ENCODE measurements at places on chromosomes 11 and 22.

GRCh38 chr11:91756829-91757480, 467.7 kb upstream of the FAT3 start:
- DNase-seq: no peak

DNA sequence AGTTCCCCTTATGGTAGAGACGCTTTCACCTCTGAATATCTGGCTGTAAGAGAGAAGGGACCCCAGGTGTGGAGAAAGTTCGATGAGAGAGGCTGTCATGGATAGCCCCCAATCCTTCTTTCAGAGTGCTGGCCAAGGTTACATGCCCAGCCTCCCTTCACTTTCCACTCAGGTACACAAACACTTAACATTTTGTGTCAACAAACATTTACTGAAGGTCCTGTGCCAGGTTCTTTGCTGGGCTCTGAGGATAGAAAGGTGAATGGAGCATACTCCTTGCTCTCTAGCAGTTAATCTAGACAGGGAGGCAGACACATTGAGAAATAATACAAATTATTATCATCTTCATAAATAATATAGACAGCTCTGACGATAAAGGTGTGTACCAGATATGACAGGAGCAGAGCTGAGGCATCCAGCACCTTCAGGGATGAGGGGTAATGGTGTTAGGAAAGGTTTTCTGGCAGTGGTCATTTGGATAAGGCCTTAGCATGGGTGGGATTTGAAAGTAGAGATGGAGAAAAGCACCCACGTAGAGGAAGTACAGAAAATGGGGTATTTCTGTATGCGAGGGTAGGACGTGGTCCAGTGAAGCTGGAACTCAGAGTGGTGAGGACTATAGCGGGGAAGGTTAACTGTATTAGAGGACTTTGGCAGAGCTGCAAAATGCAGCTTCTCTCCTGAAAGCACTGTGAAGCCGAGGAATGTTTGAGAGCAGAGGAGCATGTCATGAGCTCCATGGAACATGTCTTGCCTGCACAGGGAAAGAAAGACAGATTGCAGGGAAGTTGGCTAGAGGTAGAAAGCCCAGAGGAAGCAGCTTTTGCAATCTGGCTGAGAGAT, 19.6 kb downstream of the PPFIBP2 start:
- DNase-seq: no peak

- DNase-seq: no peak
Observed at GRCh38 chr11:129636926-129637325, 178.7 kb upstream of the TMEM45B start.

- DNase-seq: no peak
Observed at GRCh38 chr11:4460151-4460550, 11.1 kb downstream of the OR52K2 start.

DNA sequence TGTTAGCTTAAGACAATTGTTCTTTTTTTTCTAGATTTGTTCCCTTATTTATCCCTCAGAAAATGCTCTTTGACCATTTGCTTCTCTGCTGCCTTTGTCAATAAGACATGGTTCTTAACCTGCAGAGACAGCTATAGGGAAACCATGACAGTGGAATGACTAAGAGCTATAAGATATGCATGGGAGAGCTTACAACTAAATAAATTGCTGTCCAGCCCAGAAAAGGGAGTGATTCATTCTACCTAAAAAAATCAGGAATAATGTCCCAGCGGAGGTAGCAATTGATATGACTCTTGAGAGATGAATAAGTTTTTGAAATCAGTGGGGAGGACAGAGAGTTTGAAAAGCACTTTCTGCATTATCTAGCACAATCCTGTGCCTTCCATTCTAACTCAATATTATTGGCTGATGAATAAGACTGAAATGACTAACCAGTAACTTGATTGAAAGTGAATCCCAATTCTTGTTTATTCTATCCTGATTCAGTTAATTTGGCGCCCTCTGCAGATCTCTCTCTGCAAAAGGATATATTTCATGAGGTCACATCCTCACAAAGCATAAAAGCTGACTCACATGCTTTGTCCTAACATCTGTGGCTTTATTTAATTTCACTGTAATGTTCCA, 680.5 kb upstream of the API5 start:
- DNase-seq: peak; percentile 4

DNA sequence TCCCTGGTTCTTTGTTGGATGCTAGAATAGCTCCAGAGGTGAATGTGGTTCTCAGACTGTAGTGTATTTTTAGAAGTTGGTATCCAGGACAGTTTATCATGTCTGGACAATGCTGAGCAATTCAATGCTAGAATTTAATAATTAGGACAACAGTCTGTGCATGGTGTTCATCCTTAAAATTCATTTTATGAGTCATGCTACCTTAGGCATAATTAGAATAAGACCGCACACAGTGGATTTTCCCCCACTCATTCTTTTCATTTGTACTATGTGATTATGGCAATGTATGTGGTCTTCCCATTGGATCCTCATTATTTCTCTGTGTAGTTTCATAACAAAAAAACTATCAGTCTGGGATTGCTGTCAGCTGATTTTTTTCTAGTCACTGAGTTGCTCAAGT, 196.7 kb downstream of the ARHGAP42 start:
- no peak for DNase-seq

DNA sequence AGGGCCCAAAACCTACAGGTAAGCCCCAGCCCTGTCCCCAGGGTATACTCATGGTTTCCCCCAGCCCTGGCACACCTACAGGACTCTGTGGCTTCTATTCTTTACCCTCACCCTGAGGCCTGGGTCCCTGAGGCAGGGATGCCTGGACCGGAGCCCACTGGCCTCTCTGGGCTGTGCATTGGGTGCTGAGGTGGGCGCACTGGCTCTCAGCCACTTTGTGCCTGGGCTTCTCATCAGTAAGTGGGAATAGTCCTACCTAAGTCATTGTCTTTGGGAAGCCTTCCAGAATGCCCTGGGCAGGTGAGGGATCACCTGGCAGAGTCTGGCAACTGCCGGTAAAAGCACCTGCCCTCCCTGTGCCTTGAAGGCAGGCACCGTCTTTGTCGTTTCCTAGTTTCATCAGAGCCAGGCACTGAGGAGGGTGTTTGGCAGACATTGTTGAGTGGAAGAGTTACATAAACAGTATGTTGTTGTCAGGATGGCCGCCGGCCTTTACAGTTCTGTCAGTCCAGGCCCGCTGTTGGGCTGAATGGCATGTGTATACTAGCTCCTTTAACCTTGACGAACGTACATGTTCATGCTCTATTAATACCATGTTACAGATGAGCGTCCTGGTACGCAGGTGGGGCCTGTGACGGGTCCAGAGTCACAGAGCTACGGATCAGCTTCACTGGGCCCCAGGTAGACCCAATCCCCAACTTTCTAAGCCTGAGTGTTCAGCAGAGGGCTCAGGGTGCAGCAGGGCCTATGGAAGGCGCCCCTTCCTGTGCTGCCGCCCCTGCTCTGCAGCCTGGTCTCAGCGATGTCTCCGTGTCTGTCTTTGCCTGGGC, 23.0 kb downstream of the SHANK3 start:
- no peak for DNase-seq

DNA sequence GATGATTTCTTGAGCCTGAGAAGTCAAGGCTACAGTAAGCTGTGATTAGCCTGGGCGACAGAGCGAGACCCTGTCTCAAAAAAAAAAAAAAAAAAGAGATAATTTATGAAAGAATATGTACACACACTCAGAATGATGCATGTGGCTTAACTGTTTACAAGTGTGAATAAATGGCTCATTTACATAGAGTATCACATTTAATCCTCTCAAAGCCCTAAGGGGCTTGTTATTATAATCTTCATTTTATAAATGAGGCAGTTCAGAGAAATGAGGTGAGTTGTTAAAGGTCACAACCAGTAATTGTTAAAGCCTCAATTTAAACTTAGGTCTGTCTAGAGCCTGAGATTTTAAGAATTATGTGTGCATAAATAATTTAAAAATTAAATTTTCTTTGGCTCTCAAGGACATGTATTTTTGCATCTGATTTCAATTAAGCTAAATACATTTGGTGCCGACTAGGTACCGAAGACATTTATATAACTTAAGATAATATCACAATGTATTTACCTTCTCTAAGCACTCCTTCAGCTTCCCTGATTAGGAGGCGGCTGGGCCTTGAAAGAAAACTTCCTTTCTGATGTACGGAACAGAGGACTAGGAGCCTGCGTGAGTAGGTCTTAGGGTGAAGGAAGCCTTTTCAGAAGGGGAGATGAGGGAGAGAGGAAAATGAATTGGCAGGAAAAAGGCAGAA, 28.5 kb upstream of the DDX6 start:
- no peak for DNase-seq

DNA sequence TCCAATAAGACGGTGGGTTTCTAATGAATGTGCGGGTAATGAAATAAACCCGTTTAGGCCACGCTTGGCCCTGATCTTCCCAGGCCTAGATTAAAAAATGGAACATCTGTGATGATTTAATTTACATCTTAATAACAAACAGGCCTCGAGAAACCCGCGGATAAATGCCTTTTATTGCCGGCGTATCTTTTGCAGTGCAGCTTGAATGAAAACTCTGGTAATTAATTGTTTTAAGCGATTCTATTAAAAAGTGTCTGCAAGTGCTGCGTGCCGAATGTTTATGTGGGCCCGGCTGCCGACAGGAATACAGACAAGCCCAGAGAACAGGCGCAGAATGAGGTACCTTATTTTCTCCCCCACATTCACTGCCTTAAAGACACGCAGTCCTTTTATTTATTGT, 420.7 kb downstream of the MN1 start:
- no peak for DNase-seq

DNA sequence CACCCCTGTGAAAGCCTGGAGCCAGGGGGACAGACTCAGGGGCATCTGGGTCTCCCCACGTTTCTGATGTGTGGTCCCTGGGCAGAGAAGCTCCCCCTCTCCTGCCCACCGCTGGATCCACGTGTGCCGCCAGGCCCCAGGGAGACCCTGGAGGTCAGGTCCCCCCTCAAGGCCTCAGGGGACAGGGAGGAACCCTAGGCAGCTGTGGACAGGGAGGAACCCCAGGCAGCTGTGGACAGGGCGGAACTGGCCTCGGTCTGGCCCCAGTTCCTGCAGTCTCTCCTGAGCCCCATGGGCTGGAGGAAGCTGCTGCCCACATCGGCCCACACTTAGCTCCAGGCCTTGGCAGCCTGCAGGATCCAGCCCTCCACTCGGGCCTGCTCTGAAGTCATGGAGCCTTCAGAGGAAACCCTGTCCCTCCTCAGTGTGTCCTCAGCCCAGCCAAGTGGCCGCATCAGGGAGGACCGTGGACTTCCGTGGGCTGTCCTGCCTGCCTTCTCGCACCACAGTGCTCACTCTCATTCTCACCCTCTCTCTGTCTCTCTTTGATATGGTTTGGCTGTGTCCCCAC, 127.7 kb downstream of the BRD1 start:
- DNase-seq: no peak

- no peak for DNase-seq
Observed at GRCh38 chr11:80621871-80622270, 1181.0 kb upstream of the TENM4 start.

GRCh38 chr11:102573851-102574250, 43.3 kb upstream of the MMP7 start:
- DNase-seq: peak; percentile 6

- peak; percentile 12 for DNase-seq
Observed at GRCh38 chr22:28604966-28605761, 74.5 kb downstream of the TTC28 start.

GRCh38 chr11:109275931-109276330, 146.1 kb upstream of the C11orf87 start:
- no peak for DNase-seq

Measured in AG10803 (cell line).